Suppressor macrophage treated with lipopolysaccharide for 1 hour (primary cell): ENCODE measurements at places on chromosomes 1 and 21.

- no peak for DNase-seq
Observed at GRCh38 chr1:233904633-233905415, at the start of gene SLC35F3. Gene SLC35F3 (plus strand): TSS chr1:233904676.

DNA sequence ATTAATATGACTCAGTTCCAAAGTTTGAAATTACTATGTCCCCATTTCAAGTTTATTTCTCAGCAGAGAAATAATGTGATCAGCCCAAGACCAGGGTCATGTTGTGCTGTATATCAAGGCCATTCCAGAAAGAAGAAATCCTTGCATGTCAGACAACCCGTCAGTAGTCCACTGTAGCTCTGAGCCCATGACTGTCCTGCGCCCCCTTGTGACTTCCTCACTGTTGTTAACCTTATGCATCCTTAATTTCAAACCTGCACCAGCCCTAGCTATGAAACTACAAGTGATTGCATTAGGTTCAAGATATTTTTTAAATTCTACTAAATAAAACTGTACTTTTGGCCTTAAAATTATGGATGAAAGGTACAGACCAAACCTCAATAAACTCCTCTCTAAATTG lies 133.0 kb downstream of the LRRC7 start:
- no peak for DNase-seq

DNA sequence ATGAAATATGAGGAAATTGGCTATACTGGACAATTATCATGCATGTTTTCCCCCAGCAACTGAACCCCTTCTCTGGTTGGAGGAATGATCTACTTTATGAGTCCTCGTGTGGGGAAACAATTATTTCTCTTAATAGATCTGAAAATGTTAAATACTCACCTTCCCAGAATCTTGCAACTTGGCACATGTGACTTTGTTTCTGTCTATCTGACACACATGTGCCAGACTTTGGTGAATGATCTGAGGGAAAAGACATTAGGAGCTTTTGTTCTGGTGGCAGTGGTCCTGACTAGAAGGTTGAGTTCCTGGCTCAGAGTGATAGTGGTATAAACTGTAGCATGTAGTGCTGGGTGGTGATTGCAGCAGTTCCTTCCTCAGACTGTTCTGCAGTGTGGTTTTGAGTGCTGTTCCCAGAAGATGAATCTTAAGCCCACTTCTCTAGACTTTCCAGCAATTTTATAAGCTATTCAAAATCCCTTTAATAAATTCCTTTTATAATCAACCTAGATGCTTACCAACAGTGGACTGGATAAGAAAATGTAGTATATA lies 59.3 kb upstream of the B3GALNT2 start:
- DNase-seq = no peak

- no peak for DNase-seq
Observed at GRCh38 chr1:116412898-116413297, 39.9 kb downstream of the ATP1A1 start.

DNA sequence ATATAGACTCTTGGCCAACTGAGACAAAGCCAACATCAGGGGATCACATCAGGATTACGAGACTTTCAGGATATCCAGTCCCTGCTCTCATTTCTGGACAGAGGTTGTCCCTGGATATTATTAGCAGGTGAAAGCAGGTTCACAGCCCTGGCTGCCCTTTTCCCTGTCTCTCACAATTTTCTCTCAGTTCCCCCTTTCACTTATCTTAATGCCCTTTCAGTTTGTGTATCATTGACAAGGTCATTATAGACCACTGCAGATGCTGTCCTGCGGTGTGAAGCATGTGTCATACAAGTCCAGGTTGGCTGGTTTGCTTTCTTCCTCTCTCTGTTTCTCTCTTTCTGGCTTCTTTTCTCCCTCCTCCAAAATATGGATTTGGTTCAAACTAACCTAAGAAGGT lies 2.1 kb upstream of the KLHDC9 start:
- DNase-seq = no peak

GRCh38 chr1:21313886-21314721 lies 23.8 kb upstream of the ECE1 start:
- no peak for DNase-seq

DNA sequence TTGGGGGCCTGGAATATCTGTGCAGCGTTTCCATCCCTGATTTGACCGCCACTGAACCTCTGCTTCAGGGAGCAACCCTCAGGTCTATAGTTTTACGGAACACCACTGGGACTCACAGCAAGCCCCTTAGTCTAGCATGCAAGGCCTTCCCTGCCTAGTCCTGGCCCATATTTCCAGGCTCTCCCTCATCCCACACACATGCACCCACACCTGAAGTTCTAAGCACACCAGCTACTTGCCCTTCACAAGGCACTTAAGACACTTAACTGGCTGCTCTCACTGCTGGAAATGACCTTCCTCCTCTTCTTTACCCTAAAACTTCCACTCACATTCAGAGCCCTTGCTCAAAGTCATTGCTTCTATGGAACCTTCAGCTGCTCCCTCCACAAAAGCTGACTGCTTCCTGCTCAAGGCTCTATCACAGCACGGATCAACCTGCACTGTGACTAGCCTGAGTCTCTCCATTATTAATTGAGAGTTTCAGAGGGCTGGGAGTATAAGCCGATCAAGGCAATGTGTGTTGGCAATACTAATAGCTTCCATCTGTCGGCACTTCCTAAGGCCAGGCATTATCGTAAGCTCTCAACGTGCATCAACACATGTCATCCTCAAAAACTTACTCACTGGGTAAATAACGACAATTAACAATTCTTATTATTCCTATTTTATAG lies 84.3 kb downstream of the RRAGC start:
- DNase-seq = no peak

DNA sequence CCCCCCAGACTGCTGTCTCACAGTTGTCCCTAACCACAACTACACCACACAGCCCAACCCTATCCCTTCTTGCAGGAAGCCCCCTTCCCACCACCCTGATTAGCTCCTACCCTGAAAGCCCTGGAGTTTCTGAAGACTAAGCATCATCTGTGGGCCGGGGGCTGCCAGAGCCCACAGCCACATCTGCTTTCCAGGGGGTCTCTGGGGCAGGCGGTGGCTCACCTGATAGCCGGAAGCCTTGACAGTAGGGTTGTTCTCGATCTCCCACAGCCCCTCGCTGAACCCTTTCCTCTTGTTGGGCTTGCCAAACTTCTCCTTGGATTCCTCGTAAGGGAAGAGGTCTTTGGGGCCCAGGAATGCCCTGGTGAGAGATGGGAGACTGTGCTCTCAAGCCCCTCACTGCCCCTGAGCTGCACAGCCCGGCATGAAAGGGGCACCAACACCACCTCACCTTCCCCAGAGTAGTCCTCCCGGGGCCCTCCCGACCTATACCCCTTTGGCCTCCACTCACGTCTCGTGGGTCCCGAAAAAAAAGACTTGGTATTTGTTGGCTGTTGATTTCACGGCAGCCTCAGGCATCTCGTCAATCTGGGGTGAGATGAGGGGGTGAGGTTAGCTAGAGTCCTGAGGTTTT lies 4.0 kb upstream of the MRPL24 start:
- no peak for DNase-seq

DNA sequence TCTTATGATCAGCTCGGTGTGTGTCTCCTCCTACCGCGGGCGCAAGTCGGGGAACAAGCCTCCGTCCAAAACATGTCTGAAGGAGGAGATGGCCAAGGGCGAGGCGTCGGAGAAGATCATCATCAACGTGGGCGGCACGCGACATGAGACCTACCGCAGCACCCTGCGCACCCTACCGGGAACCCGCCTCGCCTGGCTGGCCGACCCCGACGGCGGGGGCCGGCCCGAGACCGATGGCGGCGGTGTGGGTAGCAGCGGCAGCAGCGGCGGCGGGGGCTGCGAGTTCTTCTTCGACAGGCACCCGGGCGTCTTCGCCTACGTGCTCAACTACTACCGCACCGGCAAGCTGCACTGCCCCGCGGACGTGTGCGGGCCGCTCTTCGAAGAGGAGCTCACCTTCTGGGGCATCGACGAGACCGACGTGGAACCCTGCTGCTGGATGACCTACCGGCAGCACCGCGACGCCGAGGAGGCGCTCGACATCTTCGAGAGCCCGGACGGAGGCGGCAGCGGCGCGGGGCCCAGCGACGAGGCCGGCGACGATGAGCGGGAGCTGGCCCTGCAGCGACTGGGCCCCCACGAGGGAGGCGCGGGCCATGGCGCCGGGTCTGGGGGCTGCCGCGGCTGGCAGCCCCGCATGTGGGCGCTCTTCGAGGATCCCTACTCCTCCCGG lies 1.5 kb downstream of the KCNC4 start:
- peak; percentile 33 for DNase-seq

GRCh38 chr1:204196068-204196795 lies at the start of gene KISS1:
Gene KISS1 (minus strand): TSS chr1:204196491. CDS start chr1:204192876, 3,615 bp downstream.
- no peak for DNase-seq

- no peak for DNase-seq
Observed at GRCh38 chr1:26025517-26025916, 3.9 kb downstream of the EXTL1 start.

- no peak for DNase-seq
Observed at GRCh38 chr21:15144026-15144425, 79.2 kb upstream of the NRIP1 start.
